ENCODE measurements at places on chromosomes 5 and 9. TPM values are rescaled to one million over a fixed set of nuclear protein-coding genes. Genes with fewer than 3 reads are reported as not detected.

The LVRN gene
- 0.53 TPM for total RNA-seq

The LEAP2 gene
- 3.6 TPM for total RNA-seq

DNA sequence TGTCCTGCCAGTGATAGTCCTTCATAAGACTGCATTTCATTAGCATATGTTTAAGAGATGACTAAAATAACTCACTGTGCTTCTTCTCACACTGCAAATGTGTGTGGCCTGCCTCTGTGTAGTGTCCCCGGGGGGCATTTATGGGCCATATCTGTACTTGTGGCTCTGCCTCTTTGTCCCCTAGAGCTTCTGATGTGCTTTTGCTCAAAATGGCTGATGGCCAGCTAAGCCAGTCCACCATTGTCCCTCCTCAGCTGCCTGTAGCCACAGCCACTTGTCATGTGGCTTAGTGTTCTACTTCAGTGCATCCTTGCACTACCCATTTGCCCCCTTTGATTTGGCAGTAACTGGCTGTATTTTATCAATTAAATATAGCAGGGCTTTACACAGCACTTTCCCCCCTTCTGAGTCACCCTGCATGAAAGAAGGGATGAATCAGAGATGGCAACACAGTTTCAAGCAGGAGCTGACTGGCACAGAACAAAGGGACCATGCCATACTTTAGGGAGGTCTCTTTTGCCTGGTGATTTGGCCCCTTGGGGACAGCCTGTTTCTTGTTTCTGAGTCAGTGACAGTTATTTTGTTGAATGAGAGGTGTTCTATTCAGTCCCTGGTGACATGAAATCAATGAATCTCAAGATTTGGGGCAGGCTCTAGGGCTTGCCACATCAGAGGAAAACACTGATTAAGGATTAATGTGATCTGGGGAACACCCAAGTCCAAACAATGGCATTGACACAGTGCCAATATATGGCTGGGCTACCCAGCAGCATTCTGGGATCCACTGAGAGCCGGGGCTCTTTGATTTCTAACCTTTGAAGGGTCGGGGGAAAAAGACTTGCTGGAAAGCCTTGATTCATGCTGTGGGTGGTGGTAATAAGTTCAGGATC is 245.5 kb downstream of the SMARCA2 start:
- no peak for DNase-seq

GRCh38 chr5:172050080-172050479 is 43.6 kb upstream of the FBXW11 start:
- no peak for DNase-seq

DNA sequence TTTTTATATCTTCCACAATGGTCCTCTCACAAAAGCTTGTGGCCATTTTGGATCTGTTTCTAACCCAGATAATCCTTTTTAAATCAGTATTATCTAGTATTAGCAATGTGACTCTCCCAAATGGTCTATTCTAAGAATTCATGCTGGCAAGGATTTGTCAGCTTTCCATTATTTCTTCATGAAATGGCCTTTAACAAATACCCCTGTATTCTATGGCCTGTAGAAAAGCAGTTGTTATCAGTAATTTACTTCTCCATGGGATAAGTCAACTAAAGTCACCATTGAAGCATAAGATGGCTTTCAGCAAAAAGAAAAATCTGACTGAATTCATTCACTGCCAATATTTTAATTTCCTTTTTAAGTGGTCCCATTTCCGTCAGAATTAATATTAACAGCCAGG is 346.4 kb upstream of the FAM174A start:
- DNase-seq = peak; percentile 31

DNA sequence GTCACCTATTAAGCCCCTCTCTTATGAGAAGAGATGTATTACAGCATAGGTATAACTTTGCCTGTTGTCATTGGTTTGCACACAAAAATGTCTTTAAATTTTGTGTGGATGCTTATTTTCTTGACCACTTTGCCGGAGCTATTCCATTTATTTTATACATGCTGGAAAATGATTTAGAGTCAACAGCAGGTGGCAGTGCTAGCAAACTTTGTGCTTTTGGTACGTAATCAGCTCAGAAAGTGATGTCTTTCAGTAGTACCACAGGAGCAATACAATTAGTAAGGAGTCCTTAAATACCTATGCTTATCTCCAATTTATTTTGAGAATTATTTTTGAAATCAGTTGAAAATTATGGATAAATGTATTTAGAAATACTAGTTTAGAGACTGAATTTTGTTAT is 19.8 kb upstream of the NUDT12 start:
- DNase-seq = peak; percentile 72

- peak; percentile 6 for DNase-seq
These were observed 1.1 kb upstream of the SNX24 start for GRCh38 chr5:122844136-122844909.

DNA sequence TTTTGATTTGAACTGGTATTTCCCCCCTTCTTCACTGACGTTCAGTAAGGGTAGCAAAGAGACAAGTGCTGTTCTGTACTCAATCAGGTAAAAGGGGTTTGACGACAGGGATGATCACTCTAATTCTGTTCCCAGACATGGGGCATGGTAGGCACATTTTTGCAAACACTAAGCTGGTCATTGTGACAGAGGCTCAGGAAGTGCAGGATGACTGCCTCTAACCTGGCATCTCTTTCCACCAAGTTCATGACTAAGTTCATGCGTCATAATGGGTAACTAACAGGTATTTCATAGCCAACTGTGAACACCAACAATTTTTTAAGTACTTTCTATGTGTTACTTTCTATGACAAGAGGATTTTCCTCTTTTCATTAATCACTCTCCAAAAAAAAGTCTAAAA is 166.5 kb downstream of the MAPKAP1 start:
- DNase-seq = no peak

DNA sequence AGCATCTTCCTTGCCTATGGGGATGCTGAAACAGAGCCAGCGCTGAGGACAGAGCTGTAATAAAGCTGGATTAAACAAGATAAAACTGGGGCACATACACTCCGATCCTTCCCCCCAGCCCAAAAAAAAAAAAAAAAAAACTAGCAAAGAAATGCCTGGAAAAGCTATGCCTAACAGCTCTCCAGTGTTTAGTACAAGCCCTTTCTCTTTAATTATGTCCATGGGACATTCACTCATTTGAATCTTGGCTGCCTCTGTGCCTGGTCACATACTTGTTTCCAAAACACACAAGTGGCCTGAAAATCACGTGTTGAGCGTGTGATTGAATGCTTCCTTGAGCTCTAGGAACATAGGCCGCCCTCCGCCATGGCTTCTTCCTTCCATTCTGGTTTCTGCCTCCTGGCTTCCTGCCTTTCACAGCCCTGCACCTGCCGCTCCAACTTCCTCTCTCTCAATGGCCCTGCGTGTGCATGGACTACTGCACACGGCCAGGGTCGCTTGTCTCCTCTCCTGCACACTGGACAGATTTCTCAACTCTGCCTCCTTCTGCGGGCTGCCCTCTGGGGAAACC is 111.0 kb upstream of the RETREG1 start:
- DNase-seq = no peak

DNA sequence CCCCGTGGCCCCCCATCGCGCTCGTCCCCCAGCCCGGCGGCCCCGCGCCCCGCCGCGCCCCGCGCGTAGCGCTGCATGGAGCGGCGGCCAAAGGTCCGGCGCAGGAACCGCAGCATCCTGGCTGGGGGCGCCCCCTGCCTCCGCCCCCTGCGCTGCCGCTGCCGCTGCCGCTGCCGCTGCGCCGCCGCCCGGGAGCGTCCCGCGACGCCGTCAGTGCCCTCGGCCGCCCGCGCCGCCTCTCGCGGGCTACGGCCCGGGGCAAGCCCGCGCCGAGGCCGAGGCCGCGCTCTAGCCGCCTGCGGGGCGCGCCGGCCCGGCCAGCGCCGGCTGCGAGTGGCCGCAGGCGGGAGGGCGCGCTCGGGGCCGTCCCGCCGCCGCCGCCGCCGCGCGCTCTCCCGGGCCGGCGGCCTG is 523 bp downstream of the EPB41L4B start:
- peak; percentile 68 for DNase-seq

DNA sequence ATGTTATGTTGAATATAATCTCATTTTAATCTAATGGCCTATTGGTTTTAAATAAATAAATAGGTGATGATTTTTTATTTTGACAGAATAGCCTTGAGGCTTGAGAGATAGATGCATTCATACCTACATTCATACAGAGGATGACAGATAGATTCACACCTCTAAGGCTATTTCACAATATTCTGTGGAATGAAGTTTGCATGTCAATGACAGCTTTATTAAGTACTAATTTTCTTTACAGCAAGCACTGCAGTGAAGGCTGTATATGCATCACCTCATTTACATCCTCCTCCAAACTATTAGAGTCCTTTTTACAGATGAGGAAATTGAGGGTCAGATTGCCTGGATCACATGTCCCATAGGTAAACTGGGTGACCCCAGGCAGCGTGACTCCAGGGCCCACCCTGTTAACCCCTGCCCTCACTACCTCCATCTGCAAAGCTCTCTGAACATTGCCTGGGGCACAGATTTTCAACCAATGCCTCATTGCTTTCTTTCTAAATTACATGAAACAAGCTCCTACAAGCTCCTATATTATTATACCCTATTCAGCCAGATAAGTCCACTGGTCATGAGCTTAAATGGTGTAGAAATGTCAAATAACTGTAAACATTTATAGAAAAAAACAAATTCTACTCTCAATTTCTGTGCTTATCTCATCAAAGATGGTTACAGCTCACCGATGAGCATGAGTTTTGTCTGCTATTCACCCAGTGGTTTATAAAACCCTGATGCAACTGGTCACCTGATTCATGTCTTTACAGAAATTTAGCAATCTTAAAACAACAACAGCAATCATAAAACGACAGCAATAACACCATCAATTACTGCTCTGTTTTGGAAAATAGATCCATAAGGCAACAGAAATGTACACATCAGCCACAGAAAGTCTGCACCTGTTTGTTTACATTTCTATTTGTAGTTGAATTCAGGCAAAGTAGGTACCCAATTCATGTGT is 338.0 kb downstream of the NSG2 start:
- DNase-seq = no peak

DNA sequence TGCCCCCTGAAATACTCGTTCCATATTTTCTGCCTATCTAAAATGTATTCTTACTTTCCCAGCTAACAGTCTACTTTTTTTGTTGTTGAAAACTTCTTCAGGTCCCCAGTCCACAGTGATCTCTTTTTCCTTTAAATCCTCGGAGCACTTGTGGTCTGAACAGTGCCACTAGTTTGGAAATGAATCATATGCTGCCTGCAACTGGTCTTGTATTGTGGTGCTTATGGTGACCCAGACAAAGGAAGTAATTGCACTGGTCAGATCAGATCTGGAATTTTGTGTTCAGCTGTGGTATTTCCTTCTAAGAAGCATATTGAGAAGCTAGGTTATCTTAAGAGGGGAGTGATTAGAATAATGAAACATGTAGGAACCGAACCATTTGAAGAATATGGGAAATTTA is 2.9 kb downstream of the UNC13B start:
- DNase-seq = no peak

- peak; percentile 48 for DNase-seq
These were observed 99.8 kb downstream of the EFNA5 start for GRCh38 chr5:107570805-107571531.
